Stimulated activated CD4-positive, alpha-beta T cell treated with anti-CD3 and anti-CD28 coated beads, Interleukin-15, amount 100 ng/mL, for 1 hour (primary cell): ENCODE measurements at places on chromosomes 5 and 9.

GRCh38 chr5:24235946-24236345 lies 408.8 kb downstream of the CDH10 start:
- DNase-seq, result no peak

GRCh38 chr5:144451187-144451973 lies 280.7 kb downstream of the KCTD16 start:
- DNase-seq, result no peak

DNA sequence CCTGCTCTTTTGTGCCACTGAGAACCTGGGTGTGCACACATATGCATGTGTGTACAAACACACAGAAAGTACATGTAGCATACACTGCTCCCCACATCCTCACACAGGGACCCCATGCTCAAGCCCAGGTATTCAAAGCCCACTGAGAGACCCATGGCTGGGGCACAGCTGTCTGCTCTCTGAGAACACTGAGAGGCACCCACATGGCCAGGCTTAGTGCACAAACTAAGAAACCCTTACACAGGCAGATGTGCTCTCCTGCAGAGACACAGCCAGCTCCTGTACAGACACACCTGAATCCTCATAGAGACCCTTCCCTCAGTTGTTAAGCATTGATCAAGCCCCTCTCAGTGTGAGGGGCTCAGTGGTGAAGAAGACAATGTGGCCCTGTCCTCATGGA lies 92.5 kb downstream of the CACNA1B start:
- no peak for DNase-seq

- DNase-seq, result no peak
These were observed 52.2 kb upstream of the EDIL3 start for GRCh38 chr5:84436866-84437265.

GRCh38 chr5:135028791-135029476 lies 5.1 kb downstream of the PITX1 start:
- DNase-seq, result no peak

DNA sequence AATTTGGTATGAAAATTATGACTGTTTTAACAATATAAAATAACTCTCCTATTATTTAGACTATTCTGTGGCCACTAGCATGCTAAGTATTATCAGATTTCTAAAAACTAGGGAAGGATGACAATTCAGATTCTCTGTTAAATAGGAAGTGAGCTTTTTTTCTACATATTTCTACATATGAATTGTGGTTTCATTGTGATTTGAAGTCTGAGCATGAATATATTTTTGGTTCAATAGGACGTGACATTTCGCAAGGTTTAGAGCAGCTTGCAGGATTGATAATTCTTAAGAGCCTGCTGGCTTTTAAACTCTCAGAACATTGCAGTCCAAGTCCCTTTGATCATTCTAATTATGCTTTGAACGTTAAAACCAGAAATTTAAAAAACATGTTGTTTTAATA lies 82.9 kb downstream of the ADGRV1 start:
- no peak for DNase-seq

GRCh38 chr5:132003170-132003744 lies 8.2 kb downstream of the ACSL6 start:
- no peak for DNase-seq

GRCh38 chr9:74662674-74663073 lies 165.5 kb downstream of the RORB start:
- DNase-seq, result no peak

- no peak for DNase-seq
These were observed 141.9 kb upstream of the IER5L start for GRCh38 chr9:129319938-129320481.

GRCh38 chr9:73683862-73684591 lies 532.4 kb downstream of the ANXA1 start:
- no peak for DNase-seq

GRCh38 chr5:31113666-31114350 lies 79.7 kb upstream of the CDH6 start:
- no peak for DNase-seq

GRCh38 chr5:2752059-2752820 lies 763 bp upstream of the IRX2 start:
- no peak for DNase-seq

- no peak for DNase-seq
These were observed 791 bp upstream of the GPR150 start for GRCh38 chr5:95619096-95619495.

DNA sequence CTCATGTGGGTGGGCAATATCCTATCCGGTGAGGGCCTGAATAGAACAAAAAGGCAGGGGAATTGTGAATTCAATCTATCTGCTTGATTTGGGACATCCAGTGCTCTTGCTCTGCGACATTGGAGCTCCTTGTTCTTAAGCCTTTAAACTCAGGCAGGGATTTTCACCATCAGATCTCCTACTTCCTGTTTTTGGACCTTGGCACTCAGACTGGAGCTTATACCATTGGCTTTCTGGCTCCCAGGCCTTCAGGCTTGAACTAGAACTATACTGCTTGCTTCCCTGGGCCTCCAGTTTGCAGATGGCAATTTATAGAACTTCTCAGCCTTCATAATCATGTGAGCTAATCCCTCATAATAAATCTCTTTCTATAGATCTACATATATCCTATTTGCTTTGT lies 134.3 kb upstream of the CLINT1 start:
- no peak for DNase-seq

- no peak for DNase-seq
These were observed 2.9 kb upstream of the LPCAT1 start for GRCh38 chr5:1526681-1527131.

DNA sequence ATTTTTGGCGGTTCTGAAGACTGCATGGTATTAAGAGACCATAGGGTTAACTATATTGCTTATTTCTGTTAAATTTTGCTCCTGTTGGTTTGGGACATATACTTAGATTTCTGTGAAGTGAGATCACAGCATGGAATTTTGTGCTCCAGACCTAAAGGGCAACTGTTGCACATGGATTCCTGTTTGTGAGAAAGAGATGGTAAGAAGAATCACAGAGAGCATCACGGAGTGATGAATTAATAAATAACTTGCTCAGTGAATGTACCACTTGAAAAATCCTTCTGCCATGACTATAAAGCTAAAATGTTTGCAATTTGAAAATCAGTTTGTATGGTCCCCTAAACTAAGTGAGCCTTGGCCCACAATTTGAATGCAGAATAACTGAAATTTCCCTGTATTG lies 4.5 kb downstream of the PSAT1 start:
- no peak for DNase-seq

DNA sequence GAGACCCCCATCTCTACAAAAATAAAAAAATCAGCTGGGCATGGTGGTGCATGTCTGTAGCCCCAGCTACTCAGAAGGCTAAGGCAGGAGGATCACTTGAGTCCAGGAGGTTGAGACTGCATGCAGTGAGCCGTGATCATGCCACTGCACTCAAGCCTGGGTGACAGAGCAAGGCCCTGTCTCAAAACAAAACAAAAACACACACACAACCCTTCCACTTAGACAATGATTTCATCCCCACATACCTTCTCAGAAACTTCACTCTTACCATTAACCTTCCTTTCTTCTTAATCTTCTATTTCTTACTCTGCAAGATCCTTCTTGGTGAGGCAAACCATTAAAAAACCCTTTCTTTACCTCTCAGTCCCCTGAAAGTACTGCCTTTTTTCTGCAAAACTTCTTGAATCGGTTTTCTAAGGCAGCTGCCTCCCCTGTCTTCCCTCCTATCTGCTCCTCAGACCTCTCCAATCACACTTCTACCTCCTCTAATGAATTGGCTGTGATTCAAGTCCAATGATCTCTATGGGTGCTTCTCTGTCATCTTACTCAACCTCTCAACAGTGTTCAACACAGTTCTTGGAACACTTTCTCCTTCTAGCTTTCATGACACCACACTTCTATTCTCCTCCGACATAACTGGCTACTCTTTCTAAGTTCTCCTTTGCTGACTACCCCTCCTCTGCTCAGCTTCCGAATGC lies 47.3 kb downstream of the PFDN1 start:
- DNase-seq, result no peak

DNA sequence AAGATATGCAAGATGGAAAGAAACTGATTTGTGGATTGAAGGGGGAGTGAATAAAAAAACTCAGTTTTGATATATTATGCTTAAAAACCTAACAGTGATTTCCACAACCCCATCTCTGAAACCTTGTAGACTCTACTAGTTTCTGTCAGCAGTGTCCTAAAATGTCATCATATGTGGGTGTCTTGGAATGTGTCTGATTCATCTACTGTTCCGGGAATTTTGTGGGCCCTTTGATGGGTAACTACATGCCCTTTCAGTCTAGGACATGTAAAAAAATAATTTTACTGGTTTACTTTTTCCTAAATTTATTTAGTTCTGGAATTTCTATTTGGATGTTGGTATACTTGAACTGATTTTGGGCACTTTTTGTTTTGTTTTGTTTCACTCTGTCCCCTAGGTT lies 118.9 kb upstream of the NMUR2 start:
- no peak for DNase-seq

DNA sequence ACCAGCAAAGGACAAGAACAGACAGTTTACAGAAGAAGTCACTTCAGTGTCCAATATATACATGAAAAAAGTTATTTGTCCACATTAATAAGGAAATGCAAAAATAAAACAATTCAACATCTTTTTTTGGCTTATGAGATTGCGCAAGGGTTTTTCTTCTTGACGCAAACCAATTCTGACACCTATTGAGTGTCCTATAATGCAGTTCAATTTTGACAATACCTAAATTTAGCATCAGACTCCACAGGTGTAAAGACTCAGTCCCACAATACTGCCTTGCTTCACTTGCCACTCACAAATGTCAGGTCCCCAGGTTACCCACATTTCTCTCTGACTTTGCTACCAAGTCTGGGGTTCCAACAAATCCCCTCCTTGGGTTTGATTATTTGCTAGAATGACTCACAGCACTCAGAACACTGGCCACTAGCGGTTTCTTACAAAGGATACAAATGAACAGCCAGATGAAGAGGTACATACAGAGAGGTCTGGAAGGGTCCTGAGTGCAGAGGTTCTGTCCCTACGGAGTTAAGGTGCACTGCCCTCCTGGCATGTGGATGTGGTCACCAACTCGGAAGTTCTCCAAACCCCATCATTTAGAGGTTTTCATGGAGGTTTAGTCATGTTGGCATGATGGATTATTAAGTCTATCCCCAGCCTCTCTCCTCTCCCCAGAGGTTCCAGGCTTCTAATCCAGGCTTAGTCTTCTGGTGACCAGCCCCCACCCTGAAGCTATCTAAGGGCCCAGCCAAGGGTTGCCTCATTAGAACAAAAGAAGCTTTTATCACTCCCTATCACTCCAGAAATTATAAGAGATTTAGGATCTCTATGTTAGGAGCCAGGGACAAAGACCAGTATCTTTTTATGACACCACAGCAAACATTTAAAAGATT lies 27.0 kb upstream of the SLC22A5 start:
- DNase-seq, result no peak

- DNase-seq, result no peak
These were observed 18.1 kb downstream of the RAI14 start for GRCh38 chr5:34674187-34674586.

DNA sequence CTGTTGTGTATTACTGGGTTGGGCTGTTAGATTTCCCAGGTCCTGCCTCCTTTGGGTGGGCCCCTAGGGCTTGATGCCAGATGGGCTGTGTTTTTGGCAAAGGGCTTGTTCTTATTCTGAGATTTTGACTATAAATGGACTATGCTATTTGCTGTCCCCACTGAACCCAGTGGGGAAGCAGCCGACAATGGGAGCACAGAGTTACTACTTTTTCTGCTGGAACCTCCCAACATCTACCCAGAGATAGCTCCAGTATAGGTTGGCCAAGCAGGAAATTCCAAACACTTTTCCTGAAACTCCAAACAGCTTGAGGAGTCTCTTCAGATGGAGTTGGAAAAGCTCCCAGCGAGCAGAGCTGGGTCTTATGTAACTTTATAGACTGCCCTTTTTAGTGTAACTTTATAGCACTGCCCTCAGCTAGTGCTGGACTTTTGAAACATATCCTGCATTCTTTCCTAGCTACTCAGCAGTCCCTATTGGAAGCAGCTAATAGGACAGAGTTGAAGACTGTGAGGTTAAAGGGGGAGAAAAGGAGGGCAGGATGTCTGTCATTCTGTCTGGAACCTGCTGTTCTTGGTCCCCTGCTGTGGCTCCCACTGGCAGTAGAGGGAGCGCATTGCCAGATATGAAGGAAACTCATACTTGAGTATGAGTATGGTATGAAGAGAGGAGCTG lies 21.0 kb downstream of the RUSC2 start:
- DNase-seq, result no peak

DNA sequence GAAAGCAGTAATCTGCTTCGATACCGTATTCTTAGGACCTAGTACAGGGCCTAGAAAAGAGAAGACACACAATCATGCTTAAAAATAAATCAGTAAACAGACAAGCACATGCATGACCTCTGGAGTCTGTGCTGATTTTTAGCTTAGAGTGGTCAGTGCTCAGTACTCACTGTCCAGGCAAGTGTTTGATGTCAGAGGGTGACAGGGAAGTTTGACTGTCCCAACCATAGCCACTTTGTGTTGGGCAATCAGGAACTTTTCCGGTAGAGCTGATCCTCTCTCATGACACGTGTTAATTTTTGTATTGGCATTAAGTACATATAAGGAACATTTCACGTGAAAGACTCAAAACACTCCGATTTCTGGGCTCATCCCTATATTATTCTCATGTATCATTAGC lies 464.7 kb upstream of the KLF4 start:
- DNase-seq, result no peak

DNA sequence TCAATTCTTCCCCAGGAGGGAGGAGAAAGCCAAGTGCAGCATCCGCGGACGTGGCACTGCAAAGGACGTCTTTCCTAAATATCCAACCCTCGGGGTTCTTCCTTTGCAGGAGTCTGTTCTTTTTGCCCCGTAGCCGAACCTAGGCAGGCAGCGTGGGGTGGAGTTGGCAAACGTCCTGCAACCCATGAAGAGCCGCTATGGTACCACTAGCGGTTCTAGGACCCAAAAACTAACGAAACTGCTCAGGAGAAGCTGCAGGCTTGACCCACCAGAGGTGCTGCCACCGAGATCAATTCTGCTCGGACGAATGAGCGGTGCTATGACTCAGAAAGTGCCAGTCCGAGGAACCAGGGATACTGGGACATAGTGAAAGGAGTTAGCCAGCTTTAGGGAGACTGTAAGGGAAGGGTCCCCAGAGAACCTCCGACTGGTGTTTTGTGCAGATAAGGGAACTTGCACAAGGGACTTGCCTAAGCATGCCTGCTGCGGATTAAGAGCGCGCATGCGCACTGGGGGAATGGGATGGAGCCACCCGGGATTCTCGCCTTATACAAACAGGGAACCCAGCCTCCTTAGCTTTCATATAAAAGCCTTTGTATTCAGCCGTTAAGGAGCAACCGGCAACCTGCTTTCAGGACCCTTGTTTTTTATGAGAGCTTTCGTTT lies 32.7 kb downstream of the ANXA2R start:
- DNase-seq, result peak; percentile 53

- no peak for DNase-seq
These were observed 123.1 kb downstream of the DROSHA start for GRCh38 chr5:31408814-31409213.

- DNase-seq, result peak; percentile 81
These were observed at the start of gene ZNF346 for GRCh38 chr5:177022386-177023302. Gene ZNF346, plus strand, starts transcription at chr5:177022696. Its CDS starts 43 bp downstream, at chr5:177022739.

DNA sequence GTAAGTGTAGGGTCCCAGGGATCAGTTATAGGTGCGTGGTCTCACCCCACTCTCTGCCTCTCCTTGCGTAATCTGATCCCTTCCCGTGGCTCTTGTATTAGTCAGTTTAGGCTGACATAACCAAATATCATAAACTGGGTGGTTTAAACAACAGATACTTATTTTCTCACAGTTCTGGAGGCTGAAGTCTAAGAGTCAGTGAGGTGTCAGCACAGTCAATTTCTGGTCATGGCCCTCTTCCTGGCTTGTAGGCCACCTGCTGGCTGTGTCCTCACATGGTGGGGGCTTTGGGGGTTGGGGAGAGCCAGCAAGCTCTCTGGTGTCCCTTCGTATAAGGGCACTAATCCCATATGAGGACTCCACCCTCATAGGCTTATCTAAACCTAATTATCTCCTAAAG lies 32.3 kb downstream of the CARTPT start:
- DNase-seq, result no peak

- DNase-seq, result no peak
These were observed 56.8 kb upstream of the TRAF1 start for GRCh38 chr9:120983259-120983837.
